ENCODE measurements at places on chromosomes 6 and 20.

GRCh38 chr6:150028799-150029198 lies 3.5 kb upstream of the RAET1L start:
- peaks cover 12% of the 10 kb centered on the region for H3K4me1 ChIP-seq
- H3K4me3 ChIP-seq: no peak overlapping the region
- no peaks in the 10 kb centered on the region for H3K36me3 ChIP-seq

- H3K4me1 ChIP-seq: peaks cover 11% of the 10 kb centered on the region
- H3K36me3 ChIP-seq: no peaks in the 10 kb centered on the region
- H3K4me3 ChIP-seq: peak overlapping the region; percentile 10
- DNase-seq: no peak
- H3K27me3 ChIP-seq: peaks cover 67% of the 10 kb centered on the region
Observed at GRCh38 chr6:168101590-168102314, 22.7 kb upstream of the FRMD1 start.

- no peak overlapping the region for H3K4me3 ChIP-seq
- H3K36me3 ChIP-seq: peaks cover 19% of the 10 kb centered on the region
- no peak overlapping the region for H3K27ac ChIP-seq
- H3K27me3 ChIP-seq: no peaks in the 10 kb centered on the region
Observed at GRCh38 chr6:38064431-38064830, 244.9 kb downstream of the ZFAND3 start.

- H3K27ac ChIP-seq: peak overlapping the region; percentile 81
- no peak overlapping the region for H3K4me3 ChIP-seq
- peak; percentile 83 for DNase-seq
Observed at GRCh38 chr20:6008254-6008653, 45.6 kb downstream of the LRRN4 start.

DNA sequence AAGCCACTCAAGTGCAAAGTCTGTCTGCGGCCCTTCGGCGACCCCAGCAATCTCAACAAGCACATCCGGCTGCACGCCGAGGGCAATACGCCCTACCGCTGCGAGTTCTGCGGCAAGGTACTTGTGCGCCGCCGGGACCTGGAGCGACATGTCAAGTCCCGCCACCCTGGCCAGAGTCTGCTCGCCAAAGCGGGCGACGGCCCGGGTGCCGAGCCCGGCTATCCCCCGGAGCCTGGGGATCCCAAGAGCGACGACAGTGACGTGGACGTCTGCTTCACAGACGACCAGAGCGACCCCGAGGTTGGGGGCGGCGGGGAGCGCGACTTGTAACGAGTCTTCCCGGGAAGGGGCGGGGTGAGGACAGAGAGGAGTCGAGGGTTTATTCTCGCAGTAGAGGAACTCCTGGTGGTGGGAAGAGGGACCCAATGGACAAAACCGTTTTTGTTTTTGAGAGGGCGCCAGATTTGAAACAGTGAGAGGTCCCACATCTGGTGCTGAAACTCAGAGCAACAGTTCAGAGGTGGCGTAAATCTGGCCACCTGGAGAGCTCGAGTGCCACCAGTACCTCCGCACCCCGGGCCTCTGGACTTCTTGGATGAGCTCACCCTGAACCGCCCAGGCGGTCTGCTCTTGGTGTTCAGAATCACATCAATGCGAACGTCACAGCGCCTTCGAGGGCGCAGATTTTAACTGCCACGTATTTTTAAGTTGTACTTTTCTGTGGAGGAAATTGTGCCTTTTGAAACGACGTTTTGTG lies 8.0 kb downstream of the PRDM13 start:
- DNase-seq: no peak
- H3K27me3 ChIP-seq: peaks cover 9% of the 10 kb centered on the region
- H3K4me3 ChIP-seq: peak overlapping the region; percentile 55
- H3K36me3 ChIP-seq: no peaks in the 10 kb centered on the region
- H3K27ac ChIP-seq: no peak overlapping the region
- H3K4me1 ChIP-seq: peaks cover 17% of the 10 kb centered on the region

DNA sequence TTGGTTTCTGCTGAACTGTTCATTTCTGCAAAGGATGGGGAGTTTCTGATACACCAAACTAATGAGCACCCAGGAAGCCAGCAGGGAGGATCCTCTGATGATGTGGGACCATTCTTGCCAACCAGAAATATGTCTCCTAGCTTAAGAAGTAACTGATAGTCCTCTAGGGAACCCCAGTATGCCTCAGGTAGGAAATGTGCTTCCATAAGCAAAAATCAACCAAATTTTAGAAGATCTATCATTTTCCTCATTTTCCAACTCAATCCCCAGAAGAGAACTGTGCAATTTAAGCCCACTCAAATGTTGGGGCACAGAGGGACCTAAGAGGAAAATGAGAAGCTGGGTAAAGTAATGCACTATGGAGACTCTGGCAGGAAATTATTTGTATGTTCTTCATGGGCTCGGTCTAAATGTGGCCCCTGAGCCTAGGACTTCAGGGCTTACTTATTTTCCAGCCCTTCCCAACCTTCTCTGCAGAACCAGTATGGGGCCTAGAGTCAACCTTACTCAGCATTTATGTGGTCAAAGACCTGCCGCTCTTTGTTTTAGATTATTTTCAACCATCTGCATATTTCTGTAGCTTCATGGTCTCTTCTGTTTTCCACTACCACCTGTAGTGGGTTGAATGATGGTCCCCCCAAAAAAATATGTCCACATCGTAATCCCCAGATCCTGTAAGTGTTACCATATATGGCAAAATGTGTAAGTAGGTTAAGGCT lies 359.8 kb upstream of the CDH4 start:
- no peaks in the 10 kb centered on the region for H3K27me3 ChIP-seq
- no peak overlapping the region for H3K4me3 ChIP-seq
- H3K36me3 ChIP-seq: no peaks in the 10 kb centered on the region
- H3K27ac ChIP-seq: no peak overlapping the region
- no peaks in the 10 kb centered on the region for H3K4me1 ChIP-seq
- no peak for DNase-seq

DNA sequence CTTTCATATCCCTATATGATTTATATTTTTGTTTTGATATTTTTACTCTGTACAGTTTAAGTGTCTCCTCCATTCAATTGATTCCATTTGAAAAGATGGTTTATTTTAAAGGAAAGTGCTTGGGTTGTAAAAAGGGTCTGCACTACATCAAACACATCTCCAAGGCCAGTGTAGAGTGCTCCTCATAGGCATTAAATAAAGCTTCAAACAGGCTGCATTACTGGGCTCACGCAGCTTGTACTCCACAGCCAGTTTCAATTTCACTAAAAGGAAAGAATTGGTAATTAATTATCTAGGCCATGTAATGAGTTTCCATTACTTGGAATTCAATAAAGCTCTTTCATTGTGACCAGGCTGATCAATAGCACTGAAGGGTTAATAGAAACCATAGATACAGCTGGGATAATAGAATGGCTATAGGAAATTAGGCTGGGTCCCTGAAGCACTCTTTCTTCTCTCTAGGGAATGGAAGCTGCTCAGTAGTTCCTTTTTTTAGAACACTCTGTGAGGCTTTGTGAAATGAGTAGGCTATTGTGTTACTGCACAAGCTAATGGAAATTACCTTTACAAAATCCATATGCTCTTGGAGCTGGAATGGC lies 442.2 kb downstream of the RNF144B start:
- no peak for DNase-seq
- H3K27me3 ChIP-seq: no peaks in the 10 kb centered on the region
- H3K36me3 ChIP-seq: no peaks in the 10 kb centered on the region

DNA sequence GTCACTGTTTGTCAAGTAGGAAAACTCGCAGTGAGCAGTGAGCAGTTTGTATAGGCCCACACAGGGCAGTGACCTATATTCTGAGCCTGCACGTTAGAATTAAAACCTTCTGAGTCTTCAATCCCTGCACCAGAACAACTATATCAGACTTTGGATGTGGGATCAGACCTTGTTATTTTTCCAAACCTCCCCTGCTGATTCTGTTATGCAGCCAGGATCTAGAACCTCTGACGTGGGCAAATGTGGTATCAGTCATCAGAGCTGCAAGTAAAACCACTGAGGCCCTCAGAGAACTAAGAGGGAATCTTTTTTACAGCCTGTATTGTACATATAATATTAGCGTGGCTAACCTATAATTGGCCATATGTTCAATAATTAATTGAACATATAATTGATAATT lies 32.0 kb upstream of the AKAP7 start:
- DNase-seq: no peak
- no peaks in the 10 kb centered on the region for H3K4me1 ChIP-seq

DNA sequence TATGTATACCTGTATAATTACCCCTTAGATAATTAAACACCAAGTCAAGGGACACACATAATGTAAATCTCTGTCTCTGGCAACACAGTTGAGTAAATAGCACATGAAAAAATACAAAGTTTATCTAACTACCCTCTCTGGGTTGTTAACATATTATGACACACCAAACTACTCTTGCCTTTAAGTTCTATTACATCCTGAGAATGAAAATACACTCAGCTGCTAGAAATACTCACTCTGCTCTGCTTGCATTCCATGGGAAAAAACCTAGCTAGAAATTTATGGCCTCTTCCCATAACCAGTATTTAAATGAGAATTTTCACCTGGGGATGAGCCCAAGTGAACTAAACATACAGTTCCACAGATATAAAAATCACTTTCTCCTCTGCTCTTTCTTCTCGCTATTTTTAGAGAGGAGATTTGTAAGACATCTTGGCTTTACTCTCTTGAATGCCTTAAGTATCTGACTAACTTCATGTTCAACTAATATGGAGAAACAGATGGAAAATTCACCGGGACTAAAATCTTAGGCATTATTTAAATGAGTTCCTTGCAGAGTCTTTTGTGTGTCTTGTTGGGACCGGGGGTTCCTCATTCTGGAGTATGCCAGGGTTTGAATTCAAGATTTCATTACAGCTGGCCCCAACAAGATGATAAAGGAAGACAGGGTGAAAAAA lies 140.9 kb downstream of the GJA10 start:
- DNase-seq: no peak
- H3K36me3 ChIP-seq: no peaks in the 10 kb centered on the region
- H3K27ac ChIP-seq: no peak overlapping the region
- H3K4me3 ChIP-seq: no peak overlapping the region
- H3K4me1 ChIP-seq: no peaks in the 10 kb centered on the region

DNA sequence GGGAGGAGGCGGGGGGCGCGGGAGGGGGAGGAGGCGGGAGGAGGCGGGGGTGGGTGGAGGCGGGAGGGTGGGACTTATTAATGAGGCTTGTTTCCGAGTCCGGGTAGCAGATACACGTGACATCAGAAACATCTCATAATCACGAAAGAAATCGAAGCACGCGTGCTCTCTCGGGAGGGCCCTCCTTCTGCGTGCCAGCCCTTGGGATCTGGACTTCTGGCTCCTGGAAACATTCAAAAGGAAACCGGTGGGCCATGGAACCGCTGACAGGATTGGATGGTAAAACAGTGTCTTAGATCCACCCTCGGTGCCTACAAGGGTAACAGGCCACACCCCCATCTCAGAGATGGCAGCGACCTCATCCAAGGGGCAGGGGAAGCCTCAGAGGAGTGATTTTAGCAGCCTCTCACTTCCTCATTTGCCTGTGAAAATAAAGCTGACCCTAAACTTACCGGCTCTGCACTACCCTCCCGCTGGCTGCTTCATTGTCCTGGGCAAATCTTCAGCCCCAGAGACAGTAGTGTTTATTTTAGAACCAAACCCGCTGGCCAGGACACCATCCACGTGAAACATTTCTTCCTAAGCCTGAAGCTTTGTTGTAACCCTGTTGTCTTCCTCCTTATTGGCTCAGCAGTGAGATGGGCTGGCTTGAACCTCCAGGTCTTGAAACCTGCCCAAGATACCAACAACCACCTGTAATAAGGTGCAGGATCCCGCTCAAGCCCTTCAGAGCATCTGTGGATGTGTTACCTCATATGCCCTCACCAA lies 97.5 kb downstream of the PSMG4 start:
- no peaks in the 10 kb centered on the region for H3K27me3 ChIP-seq
- H3K4me1 ChIP-seq: peaks cover 10% of the 10 kb centered on the region
- H3K4me3 ChIP-seq: peak overlapping the region; percentile 52
- no peaks in the 10 kb centered on the region for H3K36me3 ChIP-seq
- peak; percentile 86 for DNase-seq

DNA sequence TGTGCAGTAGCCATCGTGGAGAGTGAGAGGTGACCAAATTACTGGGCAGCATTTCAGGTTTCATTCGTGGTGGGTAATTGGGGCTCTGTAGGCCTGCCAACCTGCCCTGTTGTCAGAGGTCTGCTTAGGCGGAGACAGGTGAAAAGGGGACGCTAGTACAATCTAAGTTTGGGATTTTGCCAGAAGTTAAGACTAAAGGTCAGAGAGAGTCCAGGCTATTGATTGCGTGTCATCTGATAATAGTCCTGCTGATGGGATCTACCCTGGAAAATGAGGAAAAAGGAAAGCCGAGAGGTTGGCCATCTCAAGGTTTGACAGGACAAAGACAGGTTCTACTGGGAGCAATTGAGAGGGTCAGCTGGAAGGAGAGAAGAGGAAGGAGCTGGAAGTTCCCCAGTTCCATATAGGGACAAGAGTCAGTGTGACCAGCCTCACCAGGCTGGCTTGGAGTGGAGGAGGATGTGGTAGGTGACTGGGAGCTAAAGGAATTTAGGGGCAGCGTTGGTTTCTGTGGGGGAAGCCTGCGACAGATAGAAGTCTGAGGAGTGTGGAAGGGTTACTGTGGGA lies 10.9 kb downstream of the ARFGEF2 start:
- no peak overlapping the region for H3K4me3 ChIP-seq
- H3K4me1 ChIP-seq: no peaks in the 10 kb centered on the region
- H3K27me3 ChIP-seq: no peaks in the 10 kb centered on the region
- peaks cover 4% of the 10 kb centered on the region for H3K36me3 ChIP-seq
- no peak overlapping the region for H3K27ac ChIP-seq

- no peak overlapping the region for H3K4me3 ChIP-seq
- no peaks in the 10 kb centered on the region for H3K36me3 ChIP-seq
- H3K27ac ChIP-seq: no peak overlapping the region
- no peak for DNase-seq
- H3K27me3 ChIP-seq: no peaks in the 10 kb centered on the region
Observed at GRCh38 chr6:87200469-87201175, 45.3 kb downstream of the ZNF292 start.

DNA sequence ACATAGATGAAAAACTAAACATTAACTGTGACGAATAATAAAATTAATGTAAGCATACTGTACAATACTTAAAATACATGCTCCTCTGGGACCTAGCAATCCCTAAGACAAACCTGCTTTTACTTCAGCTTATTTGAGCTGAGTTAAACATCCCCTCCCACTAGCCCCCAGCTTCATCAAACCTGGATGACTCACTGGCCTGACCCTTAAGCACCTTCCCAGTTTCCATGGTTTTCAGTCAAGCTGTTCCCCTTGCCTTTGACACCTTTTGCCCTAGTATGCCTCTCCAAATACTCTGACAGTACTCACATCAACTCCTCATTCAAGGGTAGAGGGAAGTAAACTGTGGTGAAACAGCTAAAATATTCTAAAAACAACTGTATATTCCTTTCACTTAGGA lies 4.2 kb downstream of the ELOVL4 start:
- no peak for DNase-seq
- H3K4me3 ChIP-seq: no peak overlapping the region
- no peak overlapping the region for H3K27ac ChIP-seq
- peaks cover 3% of the 10 kb centered on the region for H3K4me1 ChIP-seq

GRCh38 chr20:17622086-17622850 lies 52.4 kb downstream of the DSTN start:
- H3K4me3 ChIP-seq: no peak overlapping the region
- peak; percentile 9 for DNase-seq
- no peak overlapping the region for H3K27ac ChIP-seq
- H3K4me1 ChIP-seq: peaks cover 8% of the 10 kb centered on the region

Data from tibial artery (tissue), 4 donors.